ENCODE measurements at places on chromosomes 3 and 15. TPM values are rescaled to one million over a fixed set of nuclear protein-coding genes. Genes with fewer than 3 reads are reported as not detected.
A peak's percentile ranks its signal among the peaks of the same experiment; 100 is the strongest.

The GOLGA8Q gene
- total RNA-seq = 0.96 TPM

The HRG gene
- total RNA-seq = not detected

The AMOTL2 gene
- 272 TPM for total RNA-seq

The ESYT3 gene
- total RNA-seq = 0.19 TPM

The PLA2G4E gene
- total RNA-seq = not detected

GRCh38 chr3:48661501-48662144, 1.1 kb downstream of the CELSR3 start:
- no peak for DNase-seq

DNA sequence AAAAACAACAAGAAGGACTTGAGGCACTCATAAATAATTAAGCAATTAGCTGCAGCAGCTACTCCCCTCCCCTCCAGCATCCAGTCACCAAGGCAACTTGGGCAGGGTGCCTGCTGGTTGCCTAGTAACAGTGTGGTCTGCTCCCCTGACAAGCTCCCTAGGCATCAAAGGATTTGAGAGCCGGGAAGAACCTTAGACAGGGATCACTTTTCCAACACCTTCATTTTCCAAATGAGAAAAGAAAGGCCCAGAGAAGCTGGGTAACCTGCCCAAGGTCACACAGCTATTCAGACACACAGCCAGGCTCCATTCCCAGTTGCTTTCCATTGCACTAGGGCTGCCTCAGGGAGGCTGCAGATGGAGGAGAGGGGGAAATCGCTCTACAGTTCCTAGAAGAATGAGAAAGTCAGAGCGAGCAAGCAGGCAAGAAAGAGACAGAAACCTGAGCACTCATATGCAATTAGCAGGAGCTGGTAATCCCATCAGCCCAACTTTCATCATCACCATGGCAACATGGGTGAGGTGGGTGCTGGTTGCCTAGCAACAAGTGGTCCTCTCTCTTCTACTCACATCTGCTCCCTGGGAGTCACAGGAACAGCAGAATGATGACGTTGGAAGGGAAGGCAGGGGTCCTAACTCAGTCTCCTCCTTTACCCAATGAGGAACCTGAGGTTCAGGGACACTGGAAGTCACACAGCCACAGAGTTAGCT, 3.6 kb upstream of the EIF4E3 start:
- no peak for DNase-seq

GRCh38 chr3:150984066-150984465, 11.5 kb upstream of the CLRN1 start:
- no peak for DNase-seq

GRCh38 chr3:110814170-110815007, 257.2 kb upstream of the NECTIN3 start:
- no peak for DNase-seq

GRCh38 chr3:179268400-179269051, 17.6 kb upstream of the KCNMB3 start:
- no peak for DNase-seq

- no peak for DNase-seq
Measured at GRCh38 chr3:189049458-189050236, 122.1 kb upstream of the TPRG1 start.

GRCh38 chr3:58341376-58341775, 8.7 kb downstream of the PXK start:
- DNase-seq = no peak

DNA sequence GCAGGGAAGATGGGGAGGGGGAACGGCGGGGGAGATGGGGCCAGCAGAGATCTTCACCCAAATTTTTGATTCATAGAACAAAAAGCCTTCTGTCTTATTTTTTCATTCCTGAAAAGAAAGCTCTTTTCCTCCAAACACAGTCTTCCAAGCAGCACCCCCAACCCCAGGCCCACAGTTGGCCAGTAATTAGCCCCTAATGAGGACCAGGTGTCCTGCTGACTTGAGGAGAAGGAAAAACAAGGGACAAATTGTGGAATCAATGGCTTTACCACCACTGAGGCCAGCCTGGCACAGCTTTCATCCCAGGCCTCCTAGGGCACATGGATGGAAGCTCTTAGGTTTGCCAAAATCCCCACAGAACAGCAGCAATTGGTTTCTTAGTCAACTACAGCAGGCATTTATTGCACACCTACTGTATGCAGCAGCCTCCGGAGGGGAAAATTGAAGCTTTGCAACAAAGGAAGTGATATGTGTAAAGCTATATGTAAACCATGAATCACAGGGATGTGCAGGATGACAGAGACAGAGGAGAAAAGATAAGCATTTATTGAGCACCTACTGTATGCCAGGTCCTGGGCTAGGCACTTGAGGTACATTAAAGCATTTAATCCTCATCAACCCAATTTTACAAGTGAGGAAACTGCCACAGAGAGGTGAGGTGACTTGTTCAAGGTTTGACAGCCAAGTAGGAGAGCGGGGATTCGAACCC, 199.5 kb downstream of the TBC1D2B start:
- DNase-seq = no peak

DNA sequence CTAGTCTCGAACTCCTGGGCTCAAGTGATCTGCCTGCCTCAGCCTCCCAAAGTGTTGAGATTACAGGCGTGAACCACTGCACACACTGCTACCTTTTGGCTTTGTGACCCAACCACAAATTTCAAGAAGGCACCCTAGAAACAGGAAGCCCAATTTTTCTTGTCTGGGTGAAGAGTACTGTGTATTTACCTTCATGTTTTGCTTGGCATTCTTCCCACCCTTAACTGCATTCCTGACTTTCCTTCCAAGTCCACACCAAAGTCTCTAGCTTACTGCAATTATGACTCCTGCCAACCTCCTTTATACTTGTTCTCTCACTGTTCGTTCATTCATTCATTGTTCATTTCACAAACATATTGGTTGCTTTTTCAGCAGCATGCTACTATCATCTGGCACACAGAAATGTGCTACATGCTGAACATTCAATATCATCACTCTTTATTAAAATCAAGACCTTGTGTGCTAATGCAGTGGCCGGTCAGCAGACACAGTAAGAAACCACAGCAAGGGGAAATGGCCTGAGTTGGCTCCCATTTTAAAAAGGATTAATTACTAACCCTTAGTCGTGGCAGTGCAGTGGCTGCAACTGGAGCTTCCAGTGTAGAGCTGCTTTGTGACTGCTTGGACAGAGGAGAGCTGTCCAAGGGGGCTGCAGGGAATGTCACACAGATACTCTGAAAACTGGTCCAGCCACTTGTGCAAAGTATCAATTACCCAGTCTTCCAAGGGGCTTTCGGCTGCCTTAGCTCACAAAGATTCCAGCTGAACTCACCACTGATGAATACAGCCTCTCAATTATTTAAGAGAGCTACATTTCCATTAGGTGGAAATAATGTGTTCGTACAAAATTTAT, 94.0 kb downstream of the ETFA start:
- no peak for DNase-seq

- DNase-seq = no peak
Measured at GRCh38 chr15:55221090-55222011, 24.6 kb upstream of the RSL24D1 start.

DNA sequence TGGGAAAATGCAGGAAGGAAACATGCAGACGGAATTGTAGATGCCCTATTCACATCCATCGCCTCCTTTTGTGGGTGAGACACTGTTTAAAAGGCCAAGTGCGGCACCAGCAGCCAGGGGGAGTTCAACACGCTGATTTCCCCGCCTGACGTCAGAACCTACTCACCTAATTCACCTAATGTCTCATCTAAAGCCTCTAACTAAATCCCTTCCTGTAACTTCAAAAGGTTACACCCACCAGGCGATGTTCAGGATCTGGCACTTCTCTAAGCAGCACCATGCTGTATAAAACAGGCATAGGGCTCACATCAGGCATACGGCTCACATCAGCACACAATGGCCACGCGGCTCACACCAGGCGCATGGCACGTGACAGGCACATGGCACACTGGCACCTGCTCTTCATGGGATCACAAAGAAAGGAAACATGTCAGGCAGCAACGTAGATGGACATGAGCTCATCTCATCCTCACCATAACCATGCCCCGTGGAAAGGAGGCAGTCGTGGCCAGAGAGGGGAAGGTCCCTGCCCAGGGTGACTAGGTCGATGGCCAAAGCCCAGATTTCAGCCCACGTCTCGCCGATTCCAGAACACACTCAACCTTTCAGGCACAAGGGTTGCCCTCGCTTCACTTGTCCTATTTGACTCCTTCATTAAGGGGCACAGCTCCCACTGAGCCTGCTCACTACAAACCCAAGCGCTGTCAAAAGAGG, 21.7 kb downstream of the XXYLT1 start:
- peak; percentile 22 for DNase-seq

- no peak for DNase-seq
Measured at GRCh38 chr3:16322189-16322588, 57.2 kb downstream of the OXNAD1 start.

- DNase-seq = no peak
Measured at GRCh38 chr3:101333883-101334282, 13.5 kb upstream of the IMPG2 start.

DNA sequence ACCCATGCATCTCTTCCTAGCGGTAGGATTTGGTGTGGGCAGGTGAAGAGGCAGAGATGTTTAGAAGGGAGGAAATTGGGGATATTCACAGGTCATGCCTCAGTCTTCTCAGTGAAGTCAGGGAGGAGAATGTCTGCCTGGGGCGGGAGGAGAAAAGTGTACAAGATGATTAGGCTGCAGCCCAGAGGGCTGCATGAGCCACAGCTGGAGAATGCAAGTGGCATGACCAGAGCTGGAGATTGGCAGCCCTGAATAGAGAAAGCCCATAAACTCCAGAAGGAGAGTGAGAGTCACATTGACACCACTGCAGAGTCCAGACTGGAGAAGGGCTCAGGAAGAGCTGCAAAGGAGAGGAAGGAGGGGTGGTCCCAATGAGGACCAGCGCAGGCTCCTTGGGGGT, 22.6 kb downstream of the PDHB start:
- DNase-seq = no peak

DNA sequence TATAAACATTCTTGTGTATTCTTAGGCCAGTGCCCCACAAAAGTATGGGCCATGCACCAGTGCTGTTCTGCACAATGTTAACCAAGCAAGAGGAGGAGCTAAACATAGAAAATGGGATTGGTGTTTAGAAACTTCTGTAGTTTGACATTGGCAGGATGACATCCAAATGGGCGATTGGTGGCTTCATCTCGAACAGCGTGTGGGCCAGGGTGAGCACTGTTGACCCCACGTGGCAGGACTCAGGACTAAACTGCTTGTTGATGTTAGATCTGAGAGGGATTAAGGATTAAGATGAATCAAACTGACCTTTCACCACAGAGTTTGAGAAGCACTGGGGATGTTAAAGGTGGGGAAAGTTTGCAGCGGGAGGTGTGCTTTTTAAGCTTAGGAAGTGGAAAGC, 31.9 kb downstream of the ZNF710 start:
- DNase-seq = peak; percentile 53

- DNase-seq = no peak
Measured at GRCh38 chr15:80673561-80674244, 21.4 kb upstream of the ABHD17C start.

DNA sequence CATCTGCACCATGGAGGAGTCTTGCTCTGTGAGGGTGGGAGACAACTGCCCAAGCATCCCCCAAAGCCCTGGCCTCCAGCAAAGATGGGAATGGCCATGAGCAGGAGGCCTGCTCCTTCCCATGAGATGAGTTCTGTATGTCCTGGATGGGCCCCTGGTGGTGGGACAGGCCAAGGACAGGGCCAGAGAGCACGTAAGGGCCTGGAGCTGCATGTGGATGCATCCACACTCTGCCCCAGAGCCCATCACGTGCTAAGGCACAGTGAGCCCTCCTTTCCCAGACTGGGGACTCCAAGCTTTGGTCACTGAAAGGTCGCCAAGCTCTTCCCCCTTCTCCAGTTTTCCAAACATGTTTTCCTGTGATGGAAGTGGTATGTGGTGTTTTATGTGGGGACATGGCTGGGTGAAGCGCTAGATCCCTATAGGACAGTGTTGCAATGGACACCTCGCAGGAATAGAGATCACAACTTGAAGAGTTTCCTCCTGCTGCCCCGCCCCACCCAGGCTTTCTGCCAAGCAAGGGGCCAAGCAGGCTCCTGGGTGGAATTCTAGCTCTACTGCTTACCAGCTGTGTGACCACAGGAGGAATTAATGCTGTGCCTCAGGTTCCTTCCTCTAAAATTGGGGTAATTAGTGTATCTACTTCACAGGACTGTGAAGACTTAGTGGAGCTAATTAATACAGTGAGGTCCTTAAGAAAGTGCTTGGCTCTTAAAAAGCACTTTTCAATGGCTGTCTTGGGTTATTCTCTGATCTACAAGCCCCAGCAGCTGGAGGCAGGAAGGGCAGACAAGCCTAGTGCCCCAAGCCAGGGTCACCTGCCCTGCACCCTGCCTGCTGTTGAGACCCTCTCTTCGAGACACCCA, 106.4 kb upstream of the RPL32 start:
- no peak for DNase-seq

GRCh38 chr15:72845981-72846383, 62.4 kb upstream of the ADPGK start:
- no peak for DNase-seq

GRCh38 chr3:130758624-130759369, 12.2 kb upstream of the PIK3R4 start:
- no peak for DNase-seq

- no peak for DNase-seq
Measured at GRCh38 chr3:113354307-113354706, 87.0 kb downstream of the CFAP44 start.

- no peak for DNase-seq
Measured at GRCh38 chr15:75594276-75594675, 15.2 kb upstream of the PTPN9 start.

DNA sequence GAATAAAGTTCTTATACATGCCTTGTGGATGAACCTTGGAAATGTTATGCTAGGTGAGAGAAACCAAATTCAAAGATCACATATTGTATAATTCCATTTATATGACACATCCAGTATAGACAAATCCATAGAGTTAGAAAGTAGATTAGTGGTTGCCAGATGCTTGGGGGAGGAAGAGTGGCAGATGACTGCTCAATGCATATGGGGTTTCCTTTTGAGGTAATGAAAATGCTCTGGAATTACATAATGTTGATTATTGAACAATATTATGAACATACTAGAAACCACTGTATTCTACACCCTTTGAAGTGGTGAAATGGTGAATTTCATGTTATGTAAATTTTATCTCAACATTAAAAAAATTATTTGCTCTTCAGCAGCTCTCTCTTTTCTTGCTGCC, 100.8 kb downstream of the DHX36 start:
- DNase-seq = no peak

- no peak for DNase-seq
Measured at GRCh38 chr3:126270145-126270811, 86.9 kb downstream of the KLF15 start.

- DNase-seq = no peak
Measured at GRCh38 chr15:75985971-75986370, 26.3 kb downstream of the NRG4 start.

DNA sequence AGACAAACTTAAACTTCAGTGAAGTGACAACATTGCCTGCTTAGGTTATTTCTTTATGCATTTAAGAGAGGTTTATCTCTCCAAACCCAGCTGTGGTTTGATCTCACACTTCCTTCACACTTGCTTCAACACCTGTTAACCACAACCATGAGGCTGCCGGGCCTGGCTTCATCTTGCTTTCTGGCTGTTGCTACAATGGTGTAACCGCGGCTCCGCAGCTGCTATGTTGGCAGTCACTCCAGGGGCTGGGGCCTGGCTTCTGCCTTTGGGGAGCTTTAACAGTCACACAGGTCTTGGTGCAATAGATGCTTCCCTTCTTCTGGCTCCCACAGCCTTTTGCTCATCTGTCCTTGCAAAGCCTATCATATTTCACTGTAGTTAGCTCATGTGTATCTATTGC, 72.9 kb upstream of the MNS1 start:
- DNase-seq = no peak

GRCh38 chr3:192696943-192697587, 30.3 kb downstream of the FGF12 start:
- DNase-seq = no peak
